CD4-positive, alpha-beta T cell treated with Interleukin-2 at 100 ng/mL for 4 hours (primary cell): ENCODE measurements at places on chromosomes 16 and 17.
A peak's percentile ranks its signal among the peaks of the same experiment; 100 is the strongest.

- DNase-seq = no peak
Measured at GRCh38 chr16:81602792-81603191, 158.2 kb downstream of the CMIP start.

GRCh38 chr16:86522634-86523033, 12.3 kb downstream of the FOXF1 start:
- DNase-seq = no peak

DNA sequence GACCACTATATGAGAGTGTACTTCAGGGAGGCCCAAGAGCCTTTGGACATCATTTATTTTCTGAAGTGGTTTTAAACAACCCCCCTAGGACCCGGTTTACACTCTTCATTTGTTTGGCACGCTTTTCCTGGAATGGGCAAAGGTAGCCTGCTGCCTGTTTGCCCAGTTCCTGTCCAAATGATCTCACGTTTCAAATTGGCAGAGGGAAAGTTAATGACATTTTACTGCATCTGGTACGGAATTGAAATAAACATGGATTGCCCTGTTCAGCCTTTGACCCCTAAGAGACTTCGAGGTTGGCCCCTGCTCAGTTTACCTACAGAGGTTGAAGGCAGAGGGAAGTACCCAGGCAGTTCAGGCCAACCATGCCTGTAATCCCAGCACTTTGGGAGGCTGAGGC, 5.8 kb upstream of the RPRML start:
- DNase-seq = no peak

- DNase-seq = peak; percentile 47
Measured at GRCh38 chr17:59832883-59833379, 59.8 kb downstream of the TUBD1 start.

DNA sequence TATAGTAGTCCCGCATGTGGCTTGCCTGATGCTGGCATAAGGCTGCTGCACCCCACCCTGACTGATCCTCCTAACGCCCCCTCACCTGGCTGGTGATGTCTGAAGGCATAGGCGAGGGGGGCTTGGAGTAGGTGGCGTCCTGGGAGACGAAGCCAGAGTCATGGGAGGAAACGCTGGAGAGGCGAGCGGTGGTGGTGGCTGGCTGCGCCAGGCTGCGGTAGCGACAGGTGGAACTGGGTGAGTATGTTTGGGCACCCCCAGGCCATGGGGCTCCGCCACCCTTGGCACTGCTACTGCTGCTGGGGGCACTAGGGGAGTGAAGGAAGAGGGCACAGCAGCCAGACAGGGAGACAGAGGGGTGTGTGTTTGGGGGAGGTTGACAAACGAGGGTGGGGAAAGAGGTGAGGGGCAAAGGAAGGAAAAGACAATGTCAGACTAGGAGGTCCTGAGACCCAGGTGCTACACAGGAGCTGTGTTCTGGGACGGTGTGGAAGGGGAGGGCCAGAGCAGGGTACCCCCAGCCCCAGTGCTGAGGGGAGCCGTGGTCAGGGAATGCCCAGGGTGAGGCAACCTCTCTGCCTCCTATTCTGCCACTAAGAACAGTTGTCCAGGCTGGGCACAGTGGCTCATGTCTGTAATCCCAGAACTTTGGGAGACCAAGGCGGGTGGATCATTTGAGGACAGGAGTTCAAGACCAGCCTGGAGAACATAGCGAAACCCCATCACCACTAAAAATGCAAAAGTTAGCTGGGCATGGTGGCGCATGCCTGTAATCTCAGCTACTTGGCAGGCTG, 11.4 kb downstream of the MTSS2 start:
- DNase-seq = no peak

DNA sequence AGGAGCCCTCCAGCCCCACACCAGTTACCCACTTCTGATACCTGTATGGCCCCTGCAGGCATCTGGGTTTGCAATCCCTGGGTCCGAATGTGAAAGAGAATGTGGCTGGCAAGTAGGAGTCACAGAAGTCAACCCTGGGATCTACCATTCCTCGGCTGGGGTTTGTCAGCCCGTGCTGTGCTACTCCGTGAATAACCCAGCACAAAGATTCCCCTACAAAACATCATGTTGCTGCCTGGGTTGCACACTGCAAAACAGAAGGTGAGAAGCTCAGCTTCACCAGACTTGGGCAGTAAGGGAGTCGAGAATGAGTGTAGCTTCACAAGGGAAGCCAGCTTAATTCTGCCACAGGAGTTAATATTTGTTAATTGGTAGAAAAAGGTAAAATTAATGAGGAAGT, 137.1 kb downstream of the ZFHX3 start:
- no peak for DNase-seq

DNA sequence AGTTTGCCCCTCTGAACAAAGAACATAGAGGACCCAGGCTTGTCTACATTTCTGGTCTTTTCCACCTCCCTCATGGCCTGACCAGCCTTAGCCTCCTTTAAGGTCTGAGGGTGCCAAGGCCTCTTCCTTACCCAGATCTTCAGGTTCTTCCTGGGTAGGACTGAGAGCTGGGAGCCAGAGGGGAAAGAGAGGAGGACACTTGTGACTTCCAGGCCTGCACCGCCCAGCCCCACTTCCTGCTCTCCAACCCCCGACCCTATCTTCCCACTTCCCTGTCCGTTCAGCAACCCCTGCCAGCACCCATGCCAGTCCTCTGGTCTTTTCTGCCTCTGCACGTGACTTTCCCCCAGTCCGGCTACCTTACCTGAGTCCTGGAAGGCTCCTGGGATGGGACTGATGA, 534 bp downstream of the PRSS36 start:
- no peak for DNase-seq

DNA sequence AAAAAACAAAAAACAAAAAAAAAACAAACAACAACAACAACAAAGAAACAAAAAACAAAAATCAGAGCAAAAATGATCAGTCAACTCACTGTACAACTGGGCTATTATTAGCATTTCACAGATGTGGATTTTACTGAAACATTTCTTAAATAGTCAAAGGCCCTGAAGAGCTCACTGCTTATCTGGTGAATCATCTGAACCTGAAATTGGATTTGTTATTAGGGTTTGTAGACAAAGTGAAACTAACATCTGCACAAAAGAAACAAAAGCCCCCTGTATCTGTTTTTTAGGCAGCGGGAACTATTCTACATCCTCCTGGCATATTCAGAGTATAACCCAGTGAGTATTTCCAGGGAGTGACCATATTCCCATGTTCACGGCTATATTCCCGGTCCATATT, 32.6 kb upstream of the KSR1 start:
- no peak for DNase-seq

DNA sequence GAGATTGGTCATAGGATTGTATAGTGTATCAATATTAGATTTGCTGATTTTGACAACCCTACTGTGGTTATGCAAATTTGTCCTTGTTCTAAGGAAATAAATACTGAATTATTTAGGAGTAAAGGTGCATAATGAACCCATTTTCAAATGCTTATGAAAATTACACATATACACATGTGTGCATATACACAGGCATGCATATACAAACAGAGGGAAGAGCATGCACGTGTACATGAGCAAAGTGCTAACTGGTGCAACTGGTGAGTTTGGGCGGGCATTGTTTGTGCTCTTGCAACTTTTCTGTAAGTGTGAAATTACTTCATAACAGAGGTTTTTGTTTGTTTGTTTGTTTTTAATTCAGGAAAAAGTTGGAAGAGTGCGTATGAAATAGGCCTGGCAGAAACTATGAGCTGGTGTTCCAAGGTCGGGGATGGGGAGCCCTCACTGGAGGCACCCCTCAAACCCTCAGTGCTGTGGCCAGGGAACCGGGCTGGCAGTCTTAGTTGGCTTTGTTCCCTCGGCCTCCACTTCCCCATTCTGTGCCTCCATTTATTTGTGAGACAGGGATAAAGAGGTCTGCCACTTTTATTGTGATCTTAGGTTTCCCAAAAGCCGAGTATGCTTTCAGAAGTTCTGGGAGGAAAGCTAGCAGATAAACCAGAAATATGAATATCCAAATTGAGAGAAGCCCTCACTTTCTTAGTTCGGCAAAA, 5.8 kb downstream of the DEXI start:
- no peak for DNase-seq

DNA sequence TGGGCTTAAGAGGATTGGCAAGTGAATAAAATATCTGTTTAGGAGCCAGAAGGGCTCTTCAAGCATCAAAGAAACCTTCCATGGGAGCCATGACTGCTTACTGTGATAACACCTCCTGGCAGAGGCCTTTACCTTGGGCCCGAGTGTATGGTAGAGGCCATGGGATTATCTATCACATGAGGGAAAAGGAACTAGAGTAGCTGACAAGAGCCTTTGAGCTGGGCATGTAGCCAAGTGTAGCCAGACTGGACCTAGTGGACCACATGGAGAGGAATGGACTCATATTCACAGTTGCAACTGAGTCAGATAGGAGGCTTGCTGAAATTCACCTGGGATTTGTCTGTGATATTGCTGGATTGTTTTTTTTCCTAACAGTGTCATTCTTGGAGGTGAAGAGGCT, 276.0 kb upstream of the ZFHX3 start:
- no peak for DNase-seq

DNA sequence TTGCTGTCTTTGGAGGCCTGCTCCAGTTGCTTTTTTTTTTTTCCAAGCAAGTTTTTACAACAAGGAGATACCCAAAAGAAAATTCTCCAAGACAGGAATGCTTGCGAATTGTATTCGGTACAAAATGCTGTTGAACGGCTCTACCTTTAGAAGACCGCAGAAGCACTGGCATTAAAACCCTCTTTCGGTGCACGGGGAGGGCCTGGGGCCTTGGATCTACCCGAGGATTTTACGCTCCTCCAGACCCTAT, 1.3 kb upstream of the HELZ start:
- no peak for DNase-seq
